ENCODE measurements at places on chromosomes 3 and 15.

- peak; percentile 9 for DNase-seq
These were observed 35.7 kb downstream of the MGA start for GRCh38 chr15:41695750-41696436.

DNA sequence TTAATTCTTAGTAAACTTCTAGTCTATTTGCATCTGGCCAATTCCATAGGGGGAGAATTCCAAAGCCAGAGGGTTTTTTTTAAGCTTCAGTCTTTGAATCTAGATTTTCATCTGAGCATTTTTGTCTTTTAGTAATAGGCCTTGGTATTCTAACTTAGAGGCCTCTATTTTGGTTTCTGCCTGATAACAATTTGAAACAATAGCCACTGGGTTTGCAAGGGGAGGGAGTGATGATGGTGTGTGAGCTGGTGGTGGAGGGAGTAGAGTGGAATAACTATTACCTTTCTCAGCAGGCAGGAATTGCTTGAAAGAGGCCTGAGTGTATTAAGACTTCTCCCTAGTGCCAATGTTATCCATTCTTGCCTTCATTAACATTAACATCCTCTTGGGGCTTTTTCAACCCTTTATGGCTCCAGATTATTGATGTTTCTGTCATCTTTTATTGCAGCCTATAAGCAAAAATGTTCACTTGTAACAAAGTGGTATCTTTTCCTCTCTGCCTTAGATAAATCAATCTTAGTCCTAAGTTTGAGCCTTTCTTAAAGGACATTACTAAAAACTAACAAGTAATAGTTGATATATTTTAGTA lies 26.5 kb upstream of the TCF12 start:
- no peak for DNase-seq

- no peak for DNase-seq
These were observed 837.6 kb upstream of the DPPA4 start for GRCh38 chr3:110174908-110175307.

DNA sequence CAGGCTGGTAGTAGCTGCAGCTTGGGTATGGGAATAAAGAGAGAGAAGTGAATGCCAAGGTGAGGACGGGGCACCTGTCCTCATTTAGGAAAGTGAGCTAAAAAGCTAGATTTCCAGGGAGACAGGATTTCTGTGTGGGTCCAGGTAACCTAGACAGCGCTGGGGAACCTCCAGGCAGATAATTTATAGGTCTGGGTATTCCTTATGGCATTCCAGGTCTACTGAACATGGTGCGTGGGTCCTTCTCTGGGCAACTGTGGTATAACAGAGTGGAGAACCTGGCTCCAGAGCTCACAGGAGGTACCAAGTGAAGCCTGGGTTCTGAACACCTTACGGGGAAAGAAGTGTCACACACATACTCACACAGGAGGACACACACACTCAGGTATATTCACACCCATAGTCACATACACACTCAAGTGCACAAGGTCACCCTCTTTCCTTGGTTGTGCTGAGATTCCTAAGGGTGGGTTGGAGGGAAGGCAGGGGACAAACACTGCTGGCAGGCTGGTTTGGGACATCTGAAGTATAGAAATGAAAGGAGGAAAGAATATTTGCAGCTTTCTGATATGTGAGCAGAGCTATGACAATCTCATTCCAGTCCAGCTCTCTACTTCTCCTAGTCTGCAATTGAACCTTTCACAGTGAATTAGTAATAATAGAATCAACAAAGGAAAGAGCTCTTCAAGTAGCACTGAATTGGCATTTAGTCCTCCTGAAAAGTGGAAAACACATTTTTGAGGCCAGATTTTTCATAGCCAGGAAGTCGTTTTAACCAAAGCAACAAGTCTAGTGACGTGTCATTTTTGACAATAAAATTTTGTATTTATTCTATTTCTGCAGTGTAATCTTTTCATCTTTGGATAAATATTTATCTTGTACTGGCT lies 37.4 kb upstream of the ITGA11 start:
- no peak for DNase-seq

- no peak for DNase-seq
These were observed 4.1 kb upstream of the AMOTL2 start for GRCh38 chr3:134378384-134378783.

- DNase-seq: peak; percentile 18
These were observed 181.1 kb downstream of the GBE1 start for GRCh38 chr3:81580355-81580754.

DNA sequence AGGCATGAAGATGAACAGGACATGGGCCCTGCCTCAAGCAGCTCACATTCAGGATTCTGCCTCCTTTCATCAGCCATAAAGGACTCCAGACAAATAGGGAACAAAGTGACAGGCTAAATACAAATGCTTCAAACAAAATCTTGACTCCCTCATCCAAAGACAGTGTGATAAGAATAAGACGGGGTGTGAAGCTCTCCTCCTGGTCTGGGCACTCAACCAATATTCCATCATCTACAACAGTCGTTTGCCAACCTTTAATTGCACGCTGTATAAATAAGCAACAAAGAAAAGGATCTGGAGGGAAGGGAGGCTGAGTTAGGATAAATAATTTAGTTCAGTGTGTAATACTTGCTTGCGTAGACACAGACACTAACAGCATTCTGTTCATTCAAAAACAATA lies 5.4 kb downstream of the CCDC54 start:
- DNase-seq: peak; percentile 16

GRCh38 chr15:66733976-66734375 lies 31.9 kb downstream of the SMAD6 start:
- no peak for DNase-seq

GRCh38 chr3:51350751-51351150 lies 34.3 kb upstream of the MANF start:
- DNase-seq: no peak

DNA sequence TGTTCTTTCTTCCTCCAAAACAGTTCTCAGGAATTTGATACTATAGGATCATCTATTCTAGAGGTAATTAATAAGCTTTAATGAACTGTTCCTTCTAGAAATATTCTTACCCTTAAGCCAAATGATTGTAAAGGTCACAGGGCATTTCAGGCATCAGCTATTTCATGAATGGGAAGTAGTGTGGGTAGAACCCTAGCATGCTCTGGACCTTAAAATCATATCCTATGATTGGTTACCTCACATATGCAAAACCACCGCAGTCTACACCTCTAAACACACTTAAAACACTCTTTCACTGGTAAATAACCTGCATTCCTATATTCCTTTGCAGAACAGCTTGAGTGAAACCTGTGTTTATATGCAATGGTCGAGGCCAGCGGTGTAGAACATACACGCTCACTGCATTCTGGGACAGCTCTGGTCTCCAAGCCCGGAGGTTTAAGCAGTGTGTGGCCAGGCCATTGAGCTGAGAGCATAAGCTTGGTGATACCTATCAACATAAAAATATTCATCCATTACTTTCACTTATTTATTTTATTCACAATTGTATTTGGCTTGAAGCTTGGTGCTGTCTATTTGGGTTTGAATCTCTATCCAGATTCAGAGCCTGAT lies 87.7 kb upstream of the RASGRP1 start:
- no peak for DNase-seq

DNA sequence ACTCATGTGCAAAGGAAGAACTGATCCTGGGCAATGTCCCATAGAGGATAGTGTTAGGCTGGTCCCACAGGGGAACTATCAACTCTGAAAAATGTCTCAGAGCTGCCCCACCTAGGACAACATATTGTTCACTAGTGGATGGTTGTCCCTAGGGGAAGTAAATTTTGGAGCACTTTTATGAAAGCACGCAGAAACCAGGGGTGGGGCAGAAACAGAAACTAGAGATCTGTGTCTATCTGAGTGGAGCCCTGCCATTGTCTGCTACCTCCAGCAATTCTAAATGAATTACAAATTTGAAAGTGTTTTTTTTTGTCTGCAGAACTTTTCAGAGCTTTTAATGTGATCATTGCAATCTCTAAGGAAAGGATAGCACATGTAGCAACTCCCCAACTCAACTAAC lies 357.1 kb upstream of the PROK2 start:
- DNase-seq: no peak

DNA sequence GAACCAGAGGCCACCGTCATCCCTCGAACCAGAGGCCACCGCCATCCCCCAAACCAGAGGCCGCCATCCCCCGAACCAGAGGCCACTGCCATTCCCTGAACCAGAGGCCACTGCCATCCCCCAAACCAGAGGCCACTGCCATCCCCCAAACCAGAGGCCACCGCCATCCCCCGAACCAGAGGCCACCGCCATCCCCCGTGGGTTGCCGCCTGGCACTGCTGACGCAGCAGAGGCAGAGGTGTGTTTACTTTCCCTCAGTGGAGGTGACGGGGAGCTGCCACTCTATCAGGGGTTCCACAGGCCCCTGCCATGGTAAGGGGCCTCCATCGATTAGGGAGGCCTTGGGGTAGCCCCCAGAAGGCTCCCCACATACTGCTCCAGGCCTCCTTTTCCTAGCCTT lies 1.5 kb downstream of the IQSEC1 start:
- no peak for DNase-seq

GRCh38 chr15:44792715-44793114 lies 56.4 kb downstream of the TRIM69 start:
- DNase-seq: no peak

DNA sequence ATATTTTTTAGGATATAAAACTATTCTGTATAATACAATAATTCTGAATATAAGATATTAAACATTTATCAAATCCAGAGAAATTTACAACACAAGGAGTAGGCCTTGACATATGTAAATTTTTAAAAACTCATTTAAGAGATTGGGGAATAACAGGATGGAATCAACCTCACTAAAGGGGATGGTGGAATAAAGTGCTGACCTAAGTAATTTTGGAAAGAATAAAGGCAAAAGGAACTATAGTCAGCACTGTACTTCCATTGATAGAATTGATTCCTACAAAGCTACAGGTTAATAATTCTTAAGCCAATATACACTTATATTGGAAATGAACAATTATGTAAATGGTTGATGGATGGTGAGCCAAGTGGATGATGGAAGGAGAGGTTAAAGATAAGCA lies 549.3 kb downstream of the TBL1XR1 start:
- no peak for DNase-seq
